GM12891 (cell line): ENCODE measurements at places on chromosomes 7 and 10.

DNA sequence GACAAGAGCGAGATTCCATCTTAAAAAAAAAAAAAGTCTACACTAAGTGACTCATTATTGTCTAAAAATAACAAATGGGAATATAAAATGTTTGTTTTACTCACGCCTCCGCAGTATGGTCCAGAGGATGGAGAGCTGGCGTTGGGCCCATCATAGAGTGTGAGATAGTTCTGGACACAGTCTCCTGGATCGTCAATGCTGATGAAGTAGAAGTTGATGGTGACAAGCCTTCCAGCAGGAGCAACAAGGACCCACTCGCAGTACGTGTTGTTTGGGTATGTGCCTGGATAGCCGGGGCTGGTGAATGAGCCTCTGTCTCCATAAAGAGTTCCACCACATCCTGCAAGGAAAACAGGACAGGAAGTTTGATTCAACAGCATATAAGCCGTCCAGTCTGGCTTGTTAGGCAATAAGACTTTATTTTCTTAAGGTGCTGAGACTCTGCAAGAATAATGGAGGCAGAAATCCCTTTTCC, 11.5 kb upstream of the RSU1 start:
- no peak for DNase-seq

DNA sequence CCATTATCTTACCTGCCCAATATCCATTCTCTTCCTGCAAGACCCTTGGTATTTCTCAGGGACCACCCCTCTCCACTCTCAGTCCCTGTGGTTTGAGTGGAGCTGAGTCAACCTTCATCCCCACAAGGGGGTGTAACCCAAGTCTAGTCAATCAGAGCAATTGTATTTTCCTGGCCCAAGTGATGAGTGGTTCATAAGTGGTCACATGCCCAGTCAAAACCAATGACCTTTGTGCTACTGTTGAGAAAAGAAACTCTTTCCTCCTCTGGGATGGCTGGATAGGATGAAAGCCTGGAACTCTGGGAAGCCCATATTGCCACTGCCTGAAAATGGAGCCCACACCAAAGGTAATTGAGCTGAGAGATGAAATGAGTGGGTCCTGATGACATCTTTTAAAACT, 93.6 kb downstream of the SNX10 start:
- DNase-seq: no peak

- no peak for DNase-seq
These were observed 33.8 kb upstream of the PDLIM1 start for GRCh38 chr10:95324436-95325268.

GRCh38 chr7:100679927-100680575, 6.5 kb downstream of the GNB2 start:
- DNase-seq: peak; percentile 20

DNA sequence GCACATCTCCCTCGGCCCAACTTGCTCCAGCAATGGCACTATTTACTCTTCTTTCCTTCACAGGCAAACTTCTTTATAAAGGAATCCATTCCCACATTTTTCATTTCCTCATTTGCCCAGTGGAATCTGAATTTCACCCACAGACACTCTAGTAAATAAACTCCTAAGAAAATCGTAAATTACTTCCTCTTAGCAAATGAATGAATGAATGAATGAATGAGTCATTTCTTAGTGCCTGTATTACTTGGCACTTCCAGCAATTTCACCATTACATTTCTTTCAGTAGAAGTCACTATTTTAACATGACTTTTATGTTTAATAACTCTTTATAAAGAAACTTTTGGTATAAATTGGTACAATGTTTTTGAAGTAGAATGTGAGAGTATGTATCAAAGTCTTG, 55.7 kb downstream of the DDC start:
- no peak for DNase-seq

DNA sequence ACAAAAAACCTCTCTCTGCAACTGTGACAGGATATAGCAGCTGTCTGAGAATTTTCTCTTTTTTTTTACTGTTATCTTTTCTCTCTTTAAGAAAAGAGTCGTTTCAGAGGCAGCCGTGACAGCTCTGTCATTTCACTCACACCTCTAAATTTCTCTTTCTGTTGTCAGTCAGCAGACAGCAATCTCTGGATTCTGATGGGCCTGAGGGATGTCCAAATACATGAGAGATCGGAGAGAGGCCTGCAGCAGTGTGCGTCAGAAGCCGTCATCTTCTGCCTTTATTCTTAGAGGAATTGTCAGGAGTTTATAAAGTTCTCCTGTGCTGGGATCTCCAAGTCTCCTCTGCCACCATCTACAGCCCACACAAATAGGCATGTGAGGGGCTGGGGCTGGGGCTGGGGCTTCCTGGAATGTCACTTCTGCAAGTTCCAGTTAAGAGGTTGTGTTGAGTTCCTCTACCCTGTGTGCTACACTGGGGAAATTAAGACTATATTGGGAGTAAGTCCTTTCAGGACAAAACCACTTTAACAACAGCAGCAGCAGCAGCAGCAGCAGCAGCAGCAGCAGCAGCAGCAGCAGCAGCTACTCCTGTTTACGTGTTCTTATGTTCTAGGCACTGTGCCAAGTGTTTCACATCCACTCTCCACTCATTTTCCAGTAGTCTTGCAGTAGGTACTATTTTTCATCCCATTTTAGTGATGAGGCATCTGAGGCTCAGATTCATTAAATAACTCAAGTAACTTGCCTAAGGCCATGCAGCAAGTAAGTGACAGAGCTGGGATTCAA, 541.3 kb downstream of the LRMDA start:
- DNase-seq: no peak

DNA sequence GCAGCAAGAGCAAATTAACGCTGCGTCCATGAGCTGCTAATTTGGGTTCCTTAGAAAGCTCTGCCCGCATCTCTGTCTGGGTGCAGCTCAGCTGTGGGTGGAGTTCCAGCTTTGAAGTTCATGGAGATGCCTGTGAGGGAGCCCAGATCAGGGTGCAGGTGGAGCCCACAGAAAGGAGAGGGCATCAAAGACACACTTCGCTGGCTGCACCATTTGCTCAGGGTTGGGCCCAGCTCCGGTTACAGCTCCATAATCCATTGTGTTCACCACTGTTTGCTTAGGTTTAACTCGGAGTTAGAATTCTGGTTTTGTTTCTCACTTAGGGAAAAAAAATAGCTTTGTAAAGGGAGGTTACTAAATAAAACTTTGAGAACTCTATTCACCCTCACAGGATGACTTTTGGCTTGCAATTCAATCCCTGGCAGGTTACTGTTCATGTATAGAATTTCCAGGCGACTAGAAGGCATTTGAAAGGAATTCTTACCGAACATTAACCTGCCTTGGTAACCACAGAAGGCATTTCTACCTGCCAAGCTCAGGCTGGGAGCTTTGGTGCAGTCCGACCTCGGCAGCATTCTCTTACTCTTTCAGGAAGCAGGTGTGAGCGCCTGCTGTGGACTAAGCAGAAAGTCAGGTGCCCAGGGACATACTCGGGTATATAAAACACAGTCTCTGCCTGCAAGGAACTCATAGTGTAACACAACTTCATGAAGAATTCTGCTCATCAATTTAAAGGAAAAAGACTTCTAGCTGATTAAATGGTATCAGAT, 179.5 kb upstream of the RNF32 start:
- no peak for DNase-seq

- DNase-seq: no peak
These were observed 1340.9 kb downstream of the XPNPEP1 start for GRCh38 chr10:108582387-108582786.

GRCh38 chr10:62356447-62356846, 17.7 kb upstream of the ZNF365 start:
- no peak for DNase-seq

DNA sequence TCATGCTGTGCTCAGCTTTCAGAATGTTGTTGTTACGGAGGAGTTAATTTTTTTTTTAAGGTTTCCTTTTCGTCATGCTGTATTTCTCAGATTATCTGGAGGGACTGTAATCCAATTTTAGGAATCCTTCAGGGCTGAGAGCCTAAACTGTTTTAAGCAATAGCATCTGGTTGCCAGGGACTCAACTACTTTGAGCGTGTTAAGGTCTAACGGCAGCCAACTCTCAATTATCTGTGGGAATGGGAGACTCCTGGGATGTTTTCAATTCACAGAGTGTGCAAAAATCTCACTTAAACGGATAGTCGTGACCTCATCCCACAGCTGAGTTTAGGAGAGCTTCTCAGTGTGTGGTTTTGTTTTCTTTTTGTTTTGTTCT, 291.7 kb downstream of the AUTS2 start:
- no peak for DNase-seq

DNA sequence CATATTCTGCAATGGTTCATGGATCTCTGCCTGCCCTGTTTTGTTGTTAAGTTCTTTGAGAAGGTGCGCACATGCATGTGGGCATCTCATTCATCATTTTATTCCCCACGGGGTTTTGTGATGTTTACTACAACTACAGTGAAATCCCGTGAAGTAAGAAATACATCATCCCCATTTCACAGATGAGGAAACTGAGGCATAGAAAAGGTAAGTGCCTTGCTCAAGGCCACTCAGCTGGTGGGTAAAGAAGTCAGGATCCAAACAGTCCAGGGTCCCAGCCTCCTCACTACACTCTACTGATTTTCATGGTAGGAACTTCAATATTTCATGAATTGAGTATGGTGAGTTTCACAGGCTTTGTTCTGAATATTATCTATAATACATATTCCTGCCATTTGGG, 72.6 kb downstream of the CYP26A1 start:
- DNase-seq: no peak

DNA sequence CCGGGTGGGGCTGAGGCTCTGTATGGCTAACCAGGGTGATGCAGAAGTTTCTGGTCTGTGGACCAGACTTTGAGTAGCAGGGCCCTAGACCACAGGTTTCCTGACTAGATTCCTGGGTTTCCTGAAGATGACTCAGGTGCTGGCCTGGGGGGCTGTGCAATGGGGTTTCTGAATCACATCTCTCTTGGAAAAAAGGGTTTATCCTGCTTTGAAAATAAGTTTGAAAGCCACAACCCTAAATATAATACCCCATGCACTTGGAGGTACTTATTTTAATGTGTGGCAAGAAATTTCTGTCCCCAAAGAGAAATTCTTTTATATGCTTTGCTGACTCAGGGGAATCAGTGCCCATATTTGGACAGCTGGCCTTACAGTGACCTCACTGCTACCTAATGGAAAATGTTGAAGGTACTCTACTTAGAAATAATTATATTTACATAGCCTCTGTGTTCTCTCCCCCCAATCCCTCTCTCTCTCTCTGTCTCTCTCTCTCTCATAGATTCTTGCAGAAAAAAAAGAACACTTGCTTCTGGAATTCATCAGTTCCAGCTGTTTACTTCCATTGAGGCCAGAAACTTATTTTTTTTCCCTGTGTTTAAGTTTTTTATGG, 184.4 kb upstream of the LYZL2 start:
- no peak for DNase-seq

DNA sequence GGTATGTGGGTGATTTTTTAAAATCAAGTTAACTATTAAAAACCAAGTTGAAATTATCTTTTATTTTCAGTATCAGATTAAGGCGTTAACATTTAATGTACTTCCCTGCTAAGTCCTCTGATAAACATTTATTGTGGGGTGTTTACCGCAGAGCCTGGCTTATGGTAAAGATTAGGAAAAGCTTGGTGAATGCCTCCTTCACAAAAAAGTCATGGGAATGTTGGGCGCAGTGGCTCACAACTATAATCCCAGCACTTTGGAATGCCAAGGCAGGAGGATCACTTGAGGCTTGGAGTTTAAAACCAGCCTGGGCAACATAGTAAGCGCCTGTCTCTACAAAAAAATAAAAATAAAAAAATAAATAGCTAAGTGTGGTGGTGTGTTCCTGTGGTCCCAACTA, 53.3 kb downstream of the WAC start:
- DNase-seq: no peak

DNA sequence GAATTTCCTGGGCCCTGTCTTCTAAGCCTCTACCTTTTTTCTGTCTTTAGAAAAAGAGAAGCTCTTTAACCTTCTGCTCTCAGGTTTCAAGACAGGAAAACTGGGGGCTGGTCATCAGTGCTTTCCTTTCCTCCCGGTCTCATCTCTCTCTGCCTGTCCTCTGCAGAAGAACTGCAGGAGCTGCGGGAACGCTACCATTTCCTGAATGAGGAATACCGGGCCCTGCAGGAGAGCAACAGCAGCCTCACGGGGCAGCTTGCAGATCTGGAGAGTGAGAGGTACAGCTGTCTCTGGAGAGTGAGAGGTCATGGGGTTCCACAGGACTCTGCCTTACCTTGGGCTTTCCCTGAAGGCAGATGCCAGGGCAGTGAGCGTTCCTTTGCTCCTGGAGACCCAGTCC, 12.7 kb downstream of the CCDC136 start:
- no peak for DNase-seq

GRCh38 chr10:35216303-35216905, 89.8 kb downstream of the CREM start:
- DNase-seq: no peak

GRCh38 chr10:43194266-43194665, 56.0 kb downstream of the CSGALNACT2 start:
- DNase-seq: no peak

- no peak for DNase-seq
These were observed 173.8 kb downstream of the TMEM26 start for GRCh38 chr10:61279400-61279799.

DNA sequence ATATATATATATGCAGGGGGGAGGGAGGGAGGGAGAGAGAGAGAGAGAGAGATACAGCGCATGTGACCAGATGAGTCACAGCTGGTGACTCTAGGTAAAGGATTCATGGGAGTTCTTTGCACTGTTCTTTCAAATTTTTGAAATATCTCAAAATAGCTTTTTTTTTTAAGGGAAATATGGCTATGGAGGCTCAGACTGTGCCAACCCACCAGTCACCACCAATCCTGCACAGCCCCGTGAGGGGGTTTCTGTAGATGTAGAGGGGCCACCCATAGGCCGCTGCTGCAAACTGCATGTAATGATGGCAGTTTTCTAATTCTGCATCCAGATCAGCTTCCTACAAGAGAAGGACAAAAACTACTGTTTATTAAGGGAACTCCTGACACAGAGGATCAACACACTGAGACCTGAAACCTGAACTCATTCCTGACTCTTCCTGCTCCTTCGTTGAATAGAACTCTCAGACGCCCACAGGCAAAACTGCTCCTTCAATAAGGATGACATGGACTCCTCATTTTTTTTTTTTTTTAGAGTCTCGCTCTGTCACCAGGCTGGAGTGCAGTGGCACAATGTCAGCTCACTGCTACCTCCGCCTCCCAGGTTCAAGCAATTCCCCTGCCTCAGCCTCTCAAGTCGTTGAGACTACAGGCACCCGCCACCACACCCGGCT, 17.3 kb downstream of the DAGLB start:
- no peak for DNase-seq

GRCh38 chr10:123614888-123615287, 51.3 kb upstream of the GPR26 start:
- peak; percentile 18 for DNase-seq

DNA sequence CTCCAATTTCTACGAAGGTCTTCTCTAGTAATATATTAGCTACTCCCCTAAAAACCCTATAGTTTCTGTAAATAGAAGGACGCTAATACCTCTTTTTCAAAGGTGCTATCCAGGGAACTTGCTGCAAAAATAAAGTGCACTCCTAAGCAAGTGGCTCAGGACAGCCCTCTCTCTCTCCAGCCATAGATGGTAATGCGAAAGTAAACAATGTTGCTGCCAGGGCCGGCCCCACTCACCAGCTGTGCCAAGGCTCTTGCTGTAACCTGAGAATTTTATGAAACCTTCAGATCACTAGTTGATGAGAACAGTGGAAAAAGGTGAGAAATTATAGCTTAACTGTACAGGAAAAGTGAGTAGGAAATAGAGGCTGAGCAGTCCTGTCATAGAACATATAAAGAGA, 10.9 kb upstream of the TAS2R39 start:
- no peak for DNase-seq

GRCh38 chr10:75398200-75398691, 3.3 kb downstream of the ZNF503 start:
- DNase-seq: no peak
